ENCODE measurements at places on chromosomes 2 and 18.

- no peak for DNase-seq
Measured at GRCh38 chr2:101790416-101790815, 92.9 kb downstream of the MAP4K4 start.

- no peak for DNase-seq
Measured at GRCh38 chr2:224055101-224055500, 16.0 kb upstream of the SERPINE2 start.

GRCh38 chr2:43737097-43737854 lies 36.6 kb upstream of the DYNC2LI1 start:
- DNase-seq: no peak

GRCh38 chr18:62498616-62499262 lies 24.1 kb upstream of the ZCCHC2 start:
- DNase-seq: no peak

DNA sequence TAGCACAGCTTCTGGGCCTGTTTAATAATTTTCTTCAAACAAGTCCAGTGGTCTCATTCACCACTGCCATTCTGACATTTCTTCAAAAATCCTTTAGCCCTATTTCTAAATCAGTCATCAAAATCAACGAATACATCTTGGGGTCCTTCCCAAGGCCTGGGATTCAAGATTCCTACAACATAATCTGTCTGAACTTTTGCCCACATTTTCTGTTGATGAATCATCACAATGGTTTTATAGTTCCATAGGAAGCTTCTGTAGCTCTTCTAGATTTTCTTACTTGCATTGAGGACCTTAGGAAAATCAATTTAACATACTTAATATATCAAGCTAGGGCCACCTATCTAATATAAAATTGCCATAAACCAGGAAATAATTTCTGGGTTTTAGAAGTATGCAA lies 811.8 kb upstream of the ACVR2A start:
- DNase-seq: peak; percentile 22

- DNase-seq: no peak
Measured at GRCh38 chr2:144163592-144163991, 356.3 kb downstream of the ZEB2 start.

DNA sequence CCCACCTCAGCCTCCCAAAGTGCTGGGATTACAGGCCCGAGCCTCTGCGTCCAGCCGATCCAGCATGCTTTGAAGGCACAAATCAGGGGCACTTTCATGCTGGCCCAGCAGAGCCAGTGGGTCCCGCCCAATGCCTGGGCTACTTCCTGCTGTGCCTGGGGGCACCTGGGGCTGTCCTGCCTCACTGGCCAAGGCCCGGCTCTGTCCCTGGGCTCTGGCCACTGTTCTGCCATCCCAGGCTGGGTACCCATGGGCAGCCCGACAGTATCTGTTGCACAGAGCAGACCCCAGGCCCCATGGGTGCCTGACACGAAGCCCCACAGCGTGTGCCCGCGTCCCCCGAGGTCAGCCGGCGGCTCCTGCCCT lies 6.8 kb upstream of the GAL3ST2 start:
- DNase-seq: no peak

DNA sequence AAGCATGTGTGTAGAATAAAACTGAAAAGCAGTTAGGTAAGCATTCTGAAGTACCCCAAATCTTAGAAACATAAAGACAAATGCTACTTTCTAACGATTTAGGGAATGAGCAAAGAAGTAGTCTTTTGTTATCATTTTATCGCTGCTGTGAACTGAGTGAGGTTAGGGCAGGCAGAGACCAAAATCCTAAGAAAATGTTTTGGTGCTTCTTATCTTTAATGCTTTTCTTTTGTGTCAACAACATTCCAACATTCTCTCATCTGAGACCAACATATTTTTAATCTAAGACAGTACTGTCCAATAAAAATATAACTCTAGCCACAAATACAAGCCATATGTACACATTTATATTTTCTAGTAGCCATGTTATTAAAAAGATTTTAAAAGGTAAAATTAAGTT lies 789.4 kb upstream of the PIK3C3 start:
- DNase-seq: no peak

GRCh38 chr2:54904836-54905235 lies 145.4 kb downstream of the RTN4 start:
- no peak for DNase-seq

DNA sequence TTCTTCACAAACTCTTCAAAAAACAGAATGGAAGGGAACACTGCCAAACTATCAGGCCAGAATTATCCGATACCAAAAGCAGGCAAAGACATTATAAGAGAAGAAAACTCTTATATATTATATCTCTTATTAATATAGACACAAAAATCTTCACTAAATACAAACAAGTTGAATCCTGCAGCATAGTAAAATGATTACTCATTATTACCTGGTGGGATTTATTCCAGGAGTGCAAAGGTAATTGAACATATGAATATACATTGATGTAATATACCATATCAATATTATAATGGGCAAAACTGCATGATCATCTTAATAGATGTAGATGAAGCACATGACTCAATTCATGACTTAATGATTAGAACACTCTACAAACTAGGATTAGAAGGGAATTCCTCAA lies 25.1 kb downstream of the ABCB11 start:
- DNase-seq: no peak

GRCh38 chr2:134550566-134551164 lies 168.1 kb downstream of the TMEM163 start:
- DNase-seq: no peak

- DNase-seq: peak; percentile 69
Measured at GRCh38 chr18:74597662-74598349, at the start of gene ZNF407. ZNF407 (plus strand) TSS chr18:74597870; CDS start chr18:74631020, 33,150 bp downstream.

DNA sequence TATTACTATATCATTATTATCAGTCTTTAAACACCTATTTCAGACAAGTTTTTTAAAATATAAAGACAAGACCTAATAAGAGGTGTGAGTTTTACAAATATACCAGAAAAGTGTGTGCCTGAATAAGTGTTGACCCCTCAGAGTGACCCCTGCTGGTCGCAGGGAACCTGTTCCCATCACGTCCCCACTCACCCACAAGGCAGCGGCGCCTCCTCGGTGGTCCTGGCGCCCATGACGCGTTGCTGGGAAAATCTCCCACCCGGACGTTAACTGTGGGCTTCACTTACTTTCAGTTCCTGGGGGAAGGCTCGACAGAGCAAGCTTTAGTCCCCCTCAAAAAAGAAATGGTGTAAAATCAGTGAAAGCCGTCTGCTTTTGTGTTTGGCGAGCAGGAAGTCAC lies 93.5 kb downstream of the TMEM18 start:
- no peak for DNase-seq

DNA sequence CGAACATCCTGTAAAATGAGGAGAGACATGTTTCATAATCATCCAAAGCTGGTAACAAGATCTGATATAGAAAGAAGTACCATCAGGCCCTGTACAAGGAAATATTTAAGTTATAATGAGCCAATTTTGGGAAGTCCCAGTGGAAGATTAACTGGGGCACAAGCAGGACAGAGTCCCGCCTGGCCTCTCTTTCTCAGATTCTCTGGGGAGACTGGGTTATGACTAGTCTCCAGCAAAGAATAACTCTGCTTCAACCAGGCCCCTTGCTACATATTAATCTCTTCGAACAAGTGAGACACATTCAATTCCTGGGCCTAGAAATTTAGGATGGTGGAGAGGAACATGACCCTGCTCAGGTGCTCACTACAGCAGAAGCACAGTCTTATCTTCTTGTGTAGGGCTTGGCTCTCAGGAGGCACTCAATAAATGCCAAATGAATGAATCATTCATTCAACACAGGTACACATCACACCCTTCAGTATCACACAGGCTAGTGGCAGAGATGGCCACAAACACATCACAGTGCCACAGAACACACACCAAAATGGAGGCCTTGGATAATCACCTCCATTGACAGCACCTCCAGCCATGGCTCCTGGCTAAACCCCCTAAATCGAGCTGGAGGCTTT lies 46.4 kb upstream of the RNF152 start:
- DNase-seq: no peak

- DNase-seq: no peak
Measured at GRCh38 chr2:191938779-191939178, 91.9 kb upstream of the CAVIN2 start.

GRCh38 chr2:1278861-1279260 lies 134.4 kb upstream of the TPO start:
- DNase-seq: no peak

- no peak for DNase-seq
Measured at GRCh38 chr2:215068399-215068798, 70.0 kb downstream of the ABCA12 start.
